ENCODE measurements at places on chromosomes 5 and 9.

GRCh38 chr9:124774129-124774978 lies 2.6 kb upstream of the OLFML2A start:
- peak; percentile 94 for DNase-seq

DNA sequence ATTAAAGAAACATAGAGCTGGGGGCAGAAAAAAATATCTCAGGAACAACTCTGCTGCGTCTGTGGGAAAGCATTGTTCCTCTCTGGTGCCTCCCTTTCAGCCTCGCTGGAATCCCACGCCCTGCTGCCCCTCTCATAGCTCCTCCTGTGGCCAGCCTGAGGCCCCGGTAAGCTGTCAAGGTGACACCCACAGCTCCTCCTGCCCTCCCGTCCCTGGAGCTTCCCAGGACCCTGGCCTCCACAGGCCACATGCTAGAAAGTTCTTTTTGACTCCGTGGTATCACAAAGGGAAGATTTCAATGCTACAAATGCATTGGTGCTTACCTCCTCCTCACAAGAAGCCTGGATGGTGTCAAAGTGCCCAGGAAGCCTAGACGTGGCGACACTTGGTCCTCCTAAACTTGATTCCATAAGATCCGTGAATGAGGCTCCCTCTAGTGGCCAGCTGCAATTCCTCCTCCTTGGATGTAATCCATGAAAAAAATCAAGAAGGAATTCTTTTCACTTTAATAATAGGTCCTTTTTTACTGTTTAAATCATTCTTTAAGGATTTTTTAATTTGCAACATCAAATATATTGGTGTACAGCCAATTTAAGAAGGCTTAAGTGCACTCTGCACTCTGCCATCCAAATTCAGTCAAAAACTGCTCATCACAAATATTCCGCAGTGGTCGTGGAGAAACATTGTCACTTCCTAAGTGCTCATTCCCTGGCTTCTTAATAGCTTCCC lies 104.9 kb downstream of the CFAP90 start:
- peak; percentile 71 for DNase-seq

- no peak for DNase-seq
Observed at GRCh38 chr9:113524468-113524867, 60.9 kb downstream of the RGS3 start.

DNA sequence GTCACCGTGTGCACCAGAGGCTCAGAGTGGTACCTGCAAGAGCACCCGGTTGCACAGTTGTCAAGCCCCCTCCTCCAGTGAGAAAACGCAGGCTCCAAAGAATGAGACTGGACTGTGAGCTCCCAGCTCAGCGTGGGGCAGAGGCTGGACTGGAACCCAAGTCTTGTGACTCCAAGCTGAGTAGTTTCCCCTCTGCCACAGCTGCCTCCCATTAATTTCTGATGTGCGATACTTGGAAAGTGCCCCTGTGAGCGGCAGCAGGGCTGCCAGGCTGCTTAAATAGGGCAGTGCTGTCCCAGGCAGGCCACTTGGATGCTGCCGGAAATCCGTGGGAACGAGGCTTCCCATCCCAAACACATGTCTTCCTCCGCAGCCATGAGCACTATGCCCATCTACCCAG lies 62.2 kb upstream of the ANGPTL2 start:
- DNase-seq: no peak
